NB4 (cell line): ENCODE measurements at places on chromosomes 11 and 22.

GRCh38 chr11:78982473-78982872 is 407.8 kb upstream of the NARS2 start:
- no peak for DNase-seq

DNA sequence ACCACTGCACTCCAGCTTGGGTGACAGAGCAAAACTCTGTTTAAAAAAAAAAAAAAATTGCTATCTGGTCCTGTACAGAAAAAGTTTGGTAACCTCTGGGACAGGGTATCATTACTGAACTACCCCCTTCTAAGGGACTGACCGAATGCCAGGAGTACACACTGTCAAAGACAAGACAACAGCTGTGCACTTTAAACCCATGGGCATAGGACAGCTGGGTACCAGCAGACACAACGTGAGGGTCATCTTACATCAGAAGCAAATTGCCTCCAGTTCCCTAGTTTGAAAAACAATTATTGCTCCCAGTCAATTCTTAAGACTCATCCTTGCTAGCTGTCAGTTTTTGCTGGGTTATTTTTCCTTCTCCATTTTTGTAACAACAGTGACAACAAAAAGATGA is 17.8 kb downstream of the CD59 start:
- DNase-seq: no peak

DNA sequence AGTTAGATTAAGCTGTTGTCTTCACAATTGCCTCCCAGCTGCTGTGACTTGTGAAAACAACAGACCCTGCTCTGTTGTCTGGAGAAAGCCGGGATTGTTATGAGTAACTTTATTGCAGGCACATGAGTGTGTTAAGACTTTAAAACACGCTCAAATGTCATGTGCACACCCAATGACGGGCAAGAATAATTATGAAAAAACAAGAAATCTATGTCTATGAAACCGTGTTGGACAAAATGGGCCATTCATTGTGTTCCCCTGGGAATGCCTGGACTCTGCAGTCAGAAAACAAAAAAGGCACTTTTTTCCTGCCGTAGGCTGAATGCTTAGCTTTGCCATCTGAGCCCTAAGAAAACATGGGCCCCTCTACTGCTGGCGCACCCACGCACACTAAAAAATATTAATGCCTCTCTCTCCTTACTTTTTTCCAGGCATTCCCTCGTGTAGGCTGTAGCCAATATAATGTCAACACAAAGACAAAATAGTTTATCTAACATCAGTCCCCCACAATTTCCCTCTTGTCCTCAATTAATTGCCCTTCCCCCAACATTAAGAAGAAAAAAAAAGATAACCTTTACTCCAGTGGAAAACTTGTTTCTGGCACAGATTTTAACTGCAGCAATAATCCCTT is 207.9 kb downstream of the SOX6 start:
- DNase-seq: no peak

DNA sequence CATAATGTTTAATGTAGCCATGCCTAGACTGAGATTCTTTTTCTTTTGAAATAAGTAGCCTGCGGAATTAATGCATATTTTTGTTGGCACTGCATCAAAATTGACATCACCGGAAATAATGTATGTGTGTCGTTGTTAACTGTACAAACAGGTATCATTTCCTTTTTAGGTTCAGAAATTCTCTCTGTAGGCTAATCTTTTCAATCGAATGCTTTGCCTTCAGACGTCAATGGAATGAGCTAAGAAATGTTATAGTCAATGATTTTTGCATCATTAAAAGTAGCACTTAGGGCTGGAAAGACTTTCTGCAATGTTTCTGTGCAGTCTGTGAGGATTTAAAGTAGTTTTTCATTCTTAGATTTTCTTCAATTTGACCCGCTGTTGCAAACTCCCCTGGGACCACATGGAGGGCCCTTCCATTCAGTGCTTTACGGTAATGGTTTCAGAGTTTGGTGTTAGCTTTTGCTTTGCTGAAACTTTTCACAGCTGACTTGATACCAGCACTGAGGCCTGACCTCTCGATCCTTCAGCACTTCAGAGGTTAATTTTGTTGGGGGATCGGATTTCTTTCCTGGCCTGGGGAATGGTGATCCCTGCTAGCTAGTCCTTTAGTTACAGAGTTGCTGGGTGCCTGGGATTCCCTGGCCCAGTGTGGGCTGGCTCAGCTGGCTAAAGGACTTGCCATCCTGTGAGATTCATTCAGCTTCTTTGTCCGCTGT is 137.8 kb downstream of the DBX1 start:
- DNase-seq: no peak

- DNase-seq: no peak
These were observed 441.8 kb downstream of the TBC1D22A start for GRCh38 chr22:47204002-47204979.

- DNase-seq: no peak
These were observed 832.2 kb downstream of the NTM start for GRCh38 chr11:132202621-132203020.

DNA sequence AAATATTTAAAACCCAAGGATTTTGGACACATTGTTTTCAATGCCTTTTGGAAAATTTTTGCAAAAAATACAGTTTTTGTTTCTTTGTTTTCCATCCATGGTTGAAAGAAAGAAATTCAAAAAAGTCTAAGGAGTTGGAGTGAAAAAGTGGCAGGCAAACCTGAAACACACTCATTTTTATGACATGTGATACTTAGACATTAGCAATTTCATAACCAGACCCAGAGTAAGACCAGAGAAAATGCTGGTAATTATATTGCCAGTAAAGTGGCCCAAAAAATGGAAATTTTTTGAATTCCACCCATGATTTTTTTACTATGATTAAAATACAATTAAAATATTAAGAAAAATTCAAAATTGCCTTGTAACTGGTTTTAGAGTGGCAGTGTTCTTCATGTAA is 128.2 kb downstream of the SLC17A6 start:
- DNase-seq: no peak

GRCh38 chr22:28978863-28979796 is 82.5 kb downstream of the C22orf31 start:
- no peak for DNase-seq

- no peak for DNase-seq
These were observed 20.1 kb downstream of the ELP4 start for GRCh38 chr11:31529701-31530100.

- no peak for DNase-seq
These were observed 9.7 kb upstream of the STK33 start for GRCh38 chr11:8603696-8604077.

DNA sequence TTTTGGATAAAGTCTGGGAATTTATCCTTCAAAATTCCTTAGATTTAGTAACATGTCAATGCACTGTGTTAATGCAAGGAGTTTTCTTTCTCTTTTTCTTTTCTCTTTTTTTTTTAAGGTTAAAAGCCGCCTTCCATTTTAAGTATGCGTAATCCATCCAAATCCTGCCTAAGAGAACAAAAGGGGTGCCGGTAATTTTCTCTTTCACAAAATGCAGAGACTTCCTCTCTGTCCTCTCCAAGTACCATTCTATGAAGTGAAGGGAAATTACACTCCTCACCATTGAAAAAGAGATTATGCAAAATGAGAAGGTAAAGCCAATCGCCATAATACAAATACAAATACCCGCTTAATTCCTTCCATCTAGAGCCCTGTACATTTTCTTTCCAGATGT is 273.8 kb downstream of the BLID start:
- no peak for DNase-seq

DNA sequence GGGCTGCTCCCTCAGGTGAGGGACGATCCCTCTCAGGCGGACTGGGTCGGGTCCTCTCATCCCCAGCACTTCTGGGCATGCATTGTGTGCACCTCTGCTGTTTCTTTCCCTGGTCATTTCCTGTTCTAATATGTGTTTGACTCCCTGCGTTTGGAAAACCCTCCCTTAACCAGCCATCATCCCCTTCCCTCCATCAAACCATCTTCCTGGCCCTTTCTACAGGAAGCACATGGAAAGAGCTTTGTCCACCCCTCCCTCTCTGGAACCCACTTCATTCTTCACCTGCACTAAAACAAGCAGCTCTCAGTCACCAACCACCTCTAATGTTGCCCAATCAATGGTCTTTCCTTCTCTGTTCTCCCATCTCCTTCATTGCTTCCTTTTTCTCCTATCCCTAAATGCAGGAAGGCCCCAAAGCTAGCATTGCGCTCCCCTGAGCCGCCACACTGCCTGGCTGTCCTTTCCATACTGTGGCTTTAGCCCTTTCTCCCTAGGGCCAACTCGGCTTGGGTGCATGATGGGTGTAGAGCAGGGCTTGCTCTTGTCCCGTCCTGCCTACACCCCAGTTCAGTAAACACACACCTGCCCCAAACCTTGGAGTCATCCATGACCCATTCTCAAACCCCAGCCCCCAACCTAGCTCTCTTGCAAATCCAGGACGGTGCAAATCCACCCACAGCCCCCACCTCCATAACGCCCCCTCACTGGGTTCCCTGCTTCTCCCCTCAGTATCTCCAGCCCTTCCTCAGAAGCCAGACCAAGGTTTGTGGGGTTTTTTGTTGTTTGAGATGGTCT is 5.4 kb upstream of the GAS2L1 start:
- DNase-seq: peak; percentile 27

- peak; percentile 30 for DNase-seq
These were observed 3.8 kb upstream of the RNF141 start for GRCh38 chr11:10544491-10545465.

DNA sequence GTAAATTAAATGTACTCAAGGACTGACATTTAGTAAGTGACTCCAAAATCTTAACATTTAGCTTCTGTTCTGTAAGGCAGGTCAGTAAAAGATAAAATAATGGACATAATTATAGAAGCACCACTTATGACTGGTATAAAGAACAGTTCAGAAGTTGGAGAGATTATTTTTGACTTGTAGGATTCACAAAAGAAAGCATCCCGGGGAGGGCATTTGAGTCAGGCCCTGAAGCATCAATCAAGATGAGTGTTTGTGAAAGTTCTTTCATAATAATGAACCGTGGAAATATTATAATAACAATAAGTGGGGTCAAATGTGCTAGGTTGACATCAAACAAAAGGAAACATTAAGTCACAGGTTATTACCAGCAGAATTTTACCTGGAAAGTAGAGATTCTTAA is 201.9 kb downstream of the DDX10 start:
- no peak for DNase-seq

DNA sequence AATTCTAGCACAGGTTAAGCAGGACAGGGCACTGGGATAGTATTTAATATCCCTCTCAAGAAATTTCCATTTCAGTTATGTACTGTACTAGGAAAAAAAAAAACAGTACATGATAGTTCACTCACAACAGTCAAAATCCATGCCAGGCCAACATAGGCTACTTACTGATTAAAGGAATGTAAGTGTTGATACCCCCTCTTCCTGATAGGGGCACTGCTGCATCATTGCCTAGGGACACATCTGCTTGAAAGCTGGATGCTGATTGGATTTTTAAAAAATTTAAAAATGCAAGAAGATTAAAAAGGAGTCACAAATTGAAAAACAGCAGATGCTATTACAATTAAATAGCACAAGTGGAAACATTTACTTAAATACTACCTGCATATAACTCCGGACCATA is 43.4 kb downstream of the APOL5 start:
- peak; percentile 11 for DNase-seq

GRCh38 chr11:111937844-111938243 is 701 bp downstream of the DIXDC1 start:
- DNase-seq: peak; percentile 30

GRCh38 chr11:33982661-33983060 is 68.9 kb upstream of the CAPRIN1 start:
- DNase-seq: no peak

GRCh38 chr11:9672288-9672916 is 8.5 kb downstream of the SWAP70 start:
- no peak for DNase-seq

- DNase-seq: peak; percentile 55
These were observed 495 bp upstream of the IFITM1 start for GRCh38 chr11:313304-313786.

GRCh38 chr11:95680169-95680929 is 109.2 kb downstream of the FAM76B start:
- DNase-seq: no peak

- no peak for DNase-seq
These were observed 366.0 kb upstream of the NARS2 start for GRCh38 chr11:78940500-78941225.

DNA sequence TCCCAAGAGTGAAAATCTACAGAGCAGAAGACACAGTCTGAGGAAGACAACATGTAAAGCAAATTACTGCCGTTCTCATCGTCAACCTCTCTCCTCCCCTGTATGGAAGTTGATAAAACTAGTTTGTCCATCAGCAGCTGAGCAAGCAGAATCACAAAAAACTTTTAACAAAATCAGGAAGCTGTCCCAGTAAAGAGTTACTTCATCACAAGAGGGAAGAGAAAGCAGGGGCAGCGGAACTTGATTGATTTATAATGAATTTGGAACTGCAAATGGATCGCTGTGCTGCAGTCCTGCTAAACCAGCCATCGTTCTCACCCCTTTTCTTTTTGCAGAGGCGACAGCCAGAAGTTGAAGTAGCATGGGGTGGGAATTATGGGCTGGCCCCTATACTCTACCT is 13.7 kb upstream of the UCP3 start:
- no peak for DNase-seq

DNA sequence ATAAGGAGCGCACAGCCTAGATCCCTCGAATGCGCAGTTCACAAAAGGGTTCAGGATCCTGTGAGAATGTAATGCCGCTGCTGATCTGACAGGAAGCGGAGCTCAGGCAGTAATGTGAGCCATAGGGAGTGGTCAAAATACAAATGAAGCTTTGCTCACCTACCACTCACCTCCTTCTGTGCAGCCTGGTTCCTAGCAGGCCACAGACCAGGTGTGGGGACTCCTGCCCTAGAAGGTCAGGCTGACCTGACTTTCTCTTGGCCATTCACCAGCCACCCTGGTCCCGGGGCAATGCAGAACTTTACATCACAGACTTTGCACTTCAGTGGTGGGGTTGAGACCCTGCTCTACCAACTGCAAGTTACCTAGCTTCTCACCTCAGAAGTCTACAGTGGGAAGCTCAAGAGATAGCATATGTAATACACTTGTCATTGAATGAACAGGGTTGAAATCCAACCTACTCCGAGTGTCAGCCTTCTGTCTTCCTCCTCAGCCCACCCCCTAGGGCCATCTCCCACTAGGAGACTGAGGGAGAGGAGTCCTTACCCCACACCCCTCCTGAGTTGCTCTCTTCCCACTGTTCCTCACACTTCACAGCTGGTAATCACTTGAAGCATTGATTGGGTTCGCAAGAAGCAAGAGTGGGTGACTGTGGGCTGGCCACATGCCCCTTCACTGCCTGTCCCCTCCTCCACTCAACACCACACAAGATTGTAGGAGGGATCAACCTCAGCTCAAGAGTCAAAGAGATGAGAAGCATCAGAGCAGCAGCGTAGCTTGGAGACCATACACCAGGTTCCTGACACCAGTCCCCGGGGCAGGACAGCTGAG is 2.0 kb upstream of the KCNJ1 start:
- DNase-seq: no peak

- DNase-seq: no peak
These were observed 5.0 kb upstream of the NTM start for GRCh38 chr11:131365329-131365930.

DNA sequence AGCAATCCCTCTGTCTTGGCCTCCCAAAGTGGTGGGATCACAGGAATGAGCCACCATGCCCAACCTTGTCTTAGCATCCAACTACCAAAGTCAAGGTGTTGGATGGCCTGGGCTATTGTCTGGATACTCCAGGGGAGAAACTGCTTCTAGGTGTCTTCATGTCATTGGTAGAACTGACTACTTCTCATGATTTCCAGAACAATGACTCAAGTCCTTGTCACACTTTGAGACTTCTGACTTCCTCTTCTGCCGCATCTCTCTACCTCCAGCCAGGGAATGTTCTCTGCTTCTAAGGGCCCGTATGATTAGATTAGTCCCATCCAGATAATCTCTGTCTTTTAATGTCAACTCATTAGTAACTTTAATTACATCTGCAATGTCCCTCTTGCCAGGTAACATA is 30.6 kb downstream of the APOL6 start:
- DNase-seq: peak; percentile 24

- DNase-seq: no peak
These were observed 202.2 kb upstream of the SORL1-AS1 start for GRCh38 chr11:121654843-121655536.
